Hepatocyte (in vitro differentiated cells): ENCODE measurements at places on chromosomes 6 and 20. TPM values are rescaled to one million over a fixed set of nuclear protein-coding genes. Genes with fewer than 3 reads are reported as not detected.
A peak's percentile ranks its signal among the peaks of the same experiment; 100 is the strongest.

DNA sequence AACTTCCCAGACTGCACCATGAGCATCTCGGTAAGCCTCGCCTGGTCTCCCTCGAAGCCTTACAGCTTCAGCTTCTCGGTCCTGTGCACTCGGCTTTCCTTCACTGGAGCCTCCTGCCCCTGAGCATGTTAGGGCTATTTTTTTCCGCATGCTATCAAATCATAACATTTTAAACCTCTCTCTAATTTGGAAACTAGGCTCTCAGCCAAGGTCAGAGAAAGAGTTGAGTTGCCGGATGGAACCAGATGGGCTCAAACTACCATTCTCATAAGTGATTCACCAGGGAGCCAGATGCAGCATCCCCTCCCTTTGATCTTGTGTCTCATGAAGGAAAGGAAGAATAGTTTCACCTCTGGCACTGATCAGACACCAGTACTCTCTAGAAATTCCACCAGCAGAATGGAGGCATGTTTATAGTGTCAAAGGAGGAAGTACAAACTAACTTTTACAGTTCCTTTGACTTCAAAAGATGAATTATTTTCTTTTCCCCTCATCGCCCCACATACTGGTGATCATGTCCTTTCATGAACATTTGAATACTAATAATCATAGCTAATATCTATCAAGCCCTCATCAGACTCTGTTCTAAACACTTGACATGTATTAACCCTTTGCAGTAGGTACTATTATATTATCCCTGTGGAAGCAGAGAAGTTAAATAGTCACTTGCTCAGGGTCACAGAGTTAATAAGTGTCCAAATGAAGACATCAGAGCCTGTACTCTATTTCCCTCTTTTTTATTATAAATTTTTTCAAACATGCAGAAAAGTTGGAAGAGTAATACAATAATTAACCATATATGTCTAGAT, 46.7 kb downstream of the MAP1LC3A start:
- H3K4me3 ChIP-seq: no peak overlapping the region
- no peak for DNase-seq
- no peak overlapping the region for H3K27ac ChIP-seq
- H3K4me1 ChIP-seq: no peaks in the 10 kb centered on the region
- H3K36me3 ChIP-seq: no peaks in the 10 kb centered on the region

- H3K36me3 ChIP-seq: no peaks in the 10 kb centered on the region
- peak; percentile 56 for DNase-seq
- H3K27me3 ChIP-seq: no peaks in the 10 kb centered on the region
- H3K4me1 ChIP-seq: peaks cover 61% of the 10 kb centered on the region
- H3K27ac ChIP-seq: peak within 1 kb of the TSS; percentile 90
These were observed at the start of gene IP6K3 for GRCh38 chr6:33746651-33747100. TSS of gene IP6K3 (minus strand) at chr6:33746905. CDS start at chr6:33735476, 11,429 bp downstream.

Gene KIZ
- total RNA-seq: 6.9 and 13.5 TPM in 2 replicates

Gene PPP1R16B
- total RNA-seq: 0.33 and 0.40 TPM in 2 replicates

DNA sequence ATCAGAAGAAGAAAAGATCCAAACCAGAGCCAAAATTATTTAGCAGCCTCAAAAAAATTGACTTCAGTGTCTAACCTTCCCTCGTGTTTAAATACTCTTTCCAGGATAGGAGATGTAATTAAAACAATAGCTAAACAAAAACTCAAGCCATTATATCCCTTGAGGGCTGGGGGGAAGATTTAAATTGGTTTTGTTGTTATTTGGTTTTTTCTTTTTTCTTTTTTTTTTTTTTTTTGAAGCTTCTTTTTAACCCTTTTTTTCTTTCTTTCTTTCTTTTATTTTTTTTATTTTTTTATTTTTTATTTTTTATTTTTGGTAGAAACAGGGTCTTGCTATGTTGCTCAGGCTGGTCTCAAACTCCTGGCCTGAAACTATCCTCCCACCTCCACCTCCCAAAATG, 269.0 kb downstream of the KHDC1L start:
- H3K4me3 ChIP-seq: no peak overlapping the region
- DNase-seq: no peak
- no peaks in the 10 kb centered on the region for H3K36me3 ChIP-seq
- peaks cover 20% of the 10 kb centered on the region for H3K4me1 ChIP-seq
- H3K27me3 ChIP-seq: no peaks in the 10 kb centered on the region

- no peaks in the 10 kb centered on the region for H3K4me1 ChIP-seq
- no peaks in the 10 kb centered on the region for H3K27me3 ChIP-seq
- peaks cover 4% of the 10 kb centered on the region for H3K36me3 ChIP-seq
- no peak overlapping the region for H3K27ac ChIP-seq
These were observed 54.8 kb downstream of the DSTN start for GRCh38 chr20:17624551-17625245.

DNA sequence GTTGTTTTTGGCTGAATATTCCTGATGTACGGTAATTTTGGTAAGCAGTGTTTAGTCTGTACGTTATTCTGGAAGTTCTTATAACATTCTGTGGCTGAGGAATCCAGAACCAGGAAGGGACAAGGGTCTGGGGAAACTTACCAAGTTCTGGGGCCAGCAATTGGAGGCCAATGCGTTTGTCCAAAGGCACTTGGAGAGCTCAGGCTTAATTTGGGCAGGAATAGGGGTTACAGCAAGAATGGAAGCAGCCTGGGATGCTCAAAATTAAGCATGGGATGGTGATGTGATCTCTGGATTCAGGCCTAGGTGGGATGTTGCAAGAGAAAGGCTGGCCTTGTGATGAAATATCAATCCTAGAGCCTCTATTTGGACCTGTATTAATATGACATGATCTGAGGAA, 235.2 kb upstream of the NOX3 start:
- no peak for DNase-seq
- H3K4me3 ChIP-seq: no peak overlapping the region
- peaks cover 14% of the 10 kb centered on the region for H3K4me1 ChIP-seq
- H3K36me3 ChIP-seq: no peaks in the 10 kb centered on the region

DNA sequence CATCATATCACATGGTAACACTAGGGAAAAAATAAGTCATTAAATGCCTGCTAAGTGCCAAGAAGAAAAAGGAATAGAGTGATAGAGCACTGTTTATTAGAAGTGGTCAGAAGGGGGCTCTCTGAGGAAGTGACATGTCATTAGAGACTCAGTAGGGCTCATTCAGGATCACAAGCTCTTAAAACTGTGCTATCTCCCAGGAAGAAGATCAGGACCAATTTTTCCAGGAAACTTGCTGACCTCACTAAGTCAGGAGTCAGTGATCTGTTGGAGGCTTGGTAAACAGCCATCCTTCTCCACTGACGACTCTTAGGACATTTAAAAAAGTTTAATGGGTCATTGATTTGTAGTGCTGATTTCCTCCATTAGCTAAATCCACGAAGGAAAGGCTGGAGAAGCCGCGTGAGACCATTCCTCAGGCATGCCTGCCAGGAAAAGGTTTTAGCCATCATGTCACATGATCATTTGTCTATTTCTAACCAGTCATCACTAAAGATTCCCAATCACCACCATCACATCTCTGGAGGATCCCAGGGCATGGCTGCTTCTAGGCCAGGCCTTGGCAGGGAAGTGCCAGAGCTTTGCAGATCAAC, 5.9 kb upstream of the PTPN1 start:
- H3K4me3 ChIP-seq: no peak overlapping the region
- no peaks in the 10 kb centered on the region for H3K27me3 ChIP-seq
- no peak for DNase-seq
- no peaks in the 10 kb centered on the region for H3K36me3 ChIP-seq
- H3K4me1 ChIP-seq: no peaks in the 10 kb centered on the region

Gene GHRH
- not detected in 2 replicates for total RNA-seq
